ENCODE measurements at places on chromosomes 11 and 22.

GRCh38 chr22:25076336-25076735 lies 123.3 kb upstream of the CRYBB3 start:
- peak; percentile 15 for DNase-seq

DNA sequence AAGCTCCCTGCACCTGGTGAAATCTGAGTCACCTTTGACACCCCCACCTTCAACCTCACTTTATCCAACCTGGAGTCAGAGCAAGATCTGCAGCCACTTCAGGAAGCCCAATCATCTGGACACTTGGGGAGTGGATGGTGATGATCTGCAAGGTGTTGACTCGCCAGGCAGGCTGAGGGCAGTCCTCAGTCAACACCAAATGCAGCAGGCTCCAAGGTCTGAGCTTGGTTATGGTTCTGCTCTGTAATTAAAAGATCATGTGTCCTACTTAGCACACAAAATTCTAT lies 446.9 kb downstream of the BRD1 start:
- no peak for DNase-seq

GRCh38 chr11:45082744-45083543 lies 63.5 kb upstream of the PRDM11 start:
- DNase-seq: no peak

DNA sequence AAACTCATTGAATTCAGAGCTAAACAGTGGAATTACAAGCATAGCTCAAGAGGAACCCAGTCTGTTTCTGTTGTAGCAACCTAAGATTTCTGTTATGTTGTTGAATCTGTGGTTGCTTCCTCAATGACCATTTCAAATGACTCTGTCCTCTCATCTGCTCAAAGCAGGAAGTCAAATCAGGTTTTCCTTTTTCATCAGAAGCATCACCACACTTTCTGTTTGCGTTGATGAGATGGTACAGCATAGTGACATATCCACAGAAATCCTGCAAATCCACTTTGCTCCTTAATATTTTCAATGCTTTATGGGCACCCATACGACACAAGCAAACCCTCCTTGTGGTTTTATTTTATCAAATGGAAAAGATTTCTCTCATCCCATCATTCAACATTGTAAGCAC lies 12.6 kb upstream of the UCP2 start:
- DNase-seq: no peak

DNA sequence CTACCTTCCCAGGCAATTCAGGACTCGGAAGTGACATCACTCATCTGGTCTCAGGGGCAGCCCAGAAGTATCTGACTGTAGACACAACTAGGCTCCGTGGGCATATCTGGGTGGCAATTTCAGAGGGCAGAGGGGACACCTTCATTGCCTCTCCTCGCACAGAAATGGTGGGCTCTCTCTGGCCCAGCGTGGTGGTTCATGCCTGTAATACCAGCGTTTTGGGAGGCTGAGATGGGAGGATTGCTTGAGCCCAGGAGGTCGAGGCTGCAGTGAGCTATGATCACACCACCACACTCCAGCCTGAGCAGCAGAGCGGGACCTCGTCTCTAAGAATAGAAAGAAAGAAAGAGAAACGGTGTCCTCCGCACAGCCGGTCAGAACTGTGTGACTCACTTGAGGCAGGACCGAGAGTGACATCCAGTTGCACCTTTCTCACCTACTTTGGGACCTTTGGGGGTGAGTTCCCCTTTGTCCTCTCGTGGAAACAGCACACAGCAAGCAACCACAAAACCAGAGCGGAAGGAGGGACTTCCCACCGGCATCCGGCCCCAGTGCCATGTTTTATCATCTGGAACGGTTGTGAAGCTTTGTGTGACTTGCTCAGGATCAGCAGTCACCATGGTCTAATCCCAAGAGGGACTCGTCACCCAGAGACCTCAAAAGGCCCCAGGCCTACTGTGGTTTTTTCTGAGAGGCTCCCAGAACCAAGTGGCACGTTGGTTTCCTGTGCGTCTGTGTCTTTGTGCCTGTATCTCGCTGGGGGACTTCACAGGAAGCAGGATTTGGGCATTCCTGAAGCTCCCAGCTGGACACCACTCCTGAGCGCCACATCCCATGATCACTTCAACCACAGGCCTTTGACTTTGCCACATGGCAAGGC lies 38.4 kb upstream of the EMID1 start:
- DNase-seq: no peak

DNA sequence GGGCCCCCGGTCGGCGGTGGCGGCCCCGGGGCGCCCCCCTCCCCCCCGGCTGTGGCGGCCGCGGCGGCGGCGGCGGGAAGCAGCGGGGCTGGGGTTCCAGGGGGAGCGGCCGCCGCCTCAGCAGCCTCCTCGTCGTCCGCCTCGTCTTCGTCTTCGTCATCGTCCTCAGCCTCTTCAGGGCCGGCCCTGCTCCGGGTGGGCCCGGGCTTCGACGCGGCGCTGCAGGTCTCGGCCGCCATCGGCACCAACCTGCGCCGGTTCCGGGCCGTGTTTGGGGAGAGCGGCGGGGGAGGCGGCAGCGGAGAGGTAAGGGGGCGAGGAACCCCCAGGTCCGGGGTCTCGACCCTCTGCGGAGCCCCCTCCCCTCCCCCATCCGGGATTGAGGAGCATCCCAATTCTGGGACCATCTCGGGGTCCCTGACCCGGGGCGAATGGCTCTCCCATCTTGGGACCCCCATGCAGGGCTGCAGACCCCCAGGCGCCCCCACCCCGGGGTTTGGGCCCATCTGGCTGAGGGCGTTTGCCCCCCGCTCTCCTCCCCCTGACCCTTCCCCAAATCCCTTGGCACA lies 431 bp downstream of the KMT2A start:
- peak; percentile 31 for DNase-seq

GRCh38 chr22:24153959-24154358 lies 27.3 kb upstream of the SUSD2 start:
- no peak for DNase-seq

Measured in stimulated activated CD8-positive, alpha-beta memory T cell treated with anti-CD3 and anti-CD28 coated beads, Interleukin-2, amount 100 ng/mL, for 1 hour (primary cell).